Cardiac septum (tissue), 1 donor: ENCODE measurements at places on chromosomes 6 and 20. TPM values are rescaled to one million over a fixed set of nuclear protein-coding genes. Genes with fewer than 3 reads are reported as not detected.
A peak's percentile ranks its signal among the peaks of the same experiment; 100 is the strongest.

DNA sequence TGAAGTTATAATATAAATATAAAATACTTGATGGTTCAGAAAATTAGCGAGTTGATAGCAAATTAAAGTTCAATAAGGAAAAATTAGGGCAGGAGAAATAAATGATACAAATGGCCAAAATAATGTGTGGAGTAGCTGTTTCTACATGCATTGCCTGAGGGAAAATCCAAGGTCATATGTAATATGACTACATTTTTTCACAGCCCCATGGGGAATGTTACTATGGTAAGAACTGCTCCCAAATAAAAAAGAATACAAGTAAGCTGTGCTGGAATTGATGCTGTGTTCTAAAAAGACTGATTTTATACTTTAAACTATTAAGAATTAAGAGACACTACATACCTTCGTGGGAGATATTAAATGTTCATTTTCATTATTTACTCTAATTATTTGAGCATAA is 34.1 kb downstream of the MEI4 start:
- DNase-seq = no peak

GRCh38 chr6:137724018-137724403 is 143.0 kb upstream of the TNFAIP3 start:
- no peak for DNase-seq

- DNase-seq = no peak
Measured at GRCh38 chr6:20350215-20350614, 51.5 kb upstream of the E2F3 start.

DNA sequence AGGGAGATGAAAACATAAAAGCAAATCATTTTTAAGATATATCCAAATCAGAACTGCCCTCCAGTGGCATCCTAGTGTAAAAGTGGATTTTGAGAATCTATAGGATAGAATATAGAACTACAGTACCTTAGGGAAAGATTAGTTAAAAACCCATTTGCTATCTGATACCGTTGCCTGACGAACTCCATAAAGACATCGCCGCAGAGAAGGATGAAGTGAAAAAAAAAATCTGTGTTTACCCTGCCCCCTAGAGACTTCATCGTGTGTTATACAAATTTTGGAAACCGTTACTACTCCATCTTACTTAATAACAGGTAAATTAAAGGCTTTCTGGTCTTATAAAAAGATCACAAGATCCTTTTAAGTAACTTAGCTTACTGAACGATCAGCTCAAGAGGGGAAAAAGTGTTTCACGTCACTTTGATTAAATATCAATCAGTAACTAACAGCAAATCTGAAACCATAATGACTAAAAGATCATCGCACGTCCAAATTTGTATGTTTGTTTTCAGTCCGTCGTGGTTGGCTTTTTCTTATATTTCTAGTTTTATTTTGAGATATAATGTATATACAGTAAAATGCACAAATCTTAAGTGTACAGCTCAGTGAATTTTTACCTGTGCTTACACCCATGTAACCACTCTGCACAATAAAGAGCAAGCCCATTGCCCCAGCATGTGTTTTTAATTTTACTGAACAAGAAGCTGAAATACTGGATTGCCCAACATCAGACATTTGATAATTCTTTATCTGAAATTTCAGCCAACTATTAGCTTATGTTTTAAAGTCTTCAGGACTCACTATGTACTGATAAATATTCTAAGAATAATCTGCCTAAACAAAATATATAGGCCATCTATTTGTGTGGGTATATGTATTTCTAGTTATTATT is 881 bp upstream of the MCM3 start:
- no peak for DNase-seq

- no peak for DNase-seq
Measured at GRCh38 chr6:7058250-7058923, 49.4 kb upstream of the RREB1 start.

DNA sequence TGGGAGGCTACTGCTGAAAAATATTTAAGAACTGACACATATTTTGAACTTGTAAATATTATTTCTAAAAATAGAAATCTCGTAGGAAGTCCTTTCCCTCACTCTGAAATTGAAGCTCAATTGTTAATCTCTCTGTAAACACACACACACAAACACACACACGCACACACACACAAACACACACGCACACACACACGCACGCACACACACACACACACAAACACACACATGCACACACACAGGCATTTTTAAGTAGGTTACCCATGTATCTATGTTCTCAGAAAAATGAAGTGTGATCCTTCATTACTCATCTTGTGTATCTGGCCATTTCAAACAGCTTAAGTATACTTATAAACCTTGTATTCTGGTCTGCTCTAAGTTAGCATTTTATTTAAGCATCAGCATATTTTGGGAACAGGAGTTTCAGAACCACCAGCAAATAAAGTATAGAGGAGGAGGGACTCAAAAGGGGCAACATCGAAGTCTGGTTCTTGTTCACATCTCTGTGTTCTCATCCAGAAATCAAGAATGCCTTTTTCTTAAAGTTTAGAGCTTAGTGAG is 11.6 kb downstream of the CCN6 start:
- DNase-seq = no peak

- DNase-seq = no peak
Measured at GRCh38 chr6:125082908-125083683, 70.5 kb upstream of the TPD52L1 start.

DNA sequence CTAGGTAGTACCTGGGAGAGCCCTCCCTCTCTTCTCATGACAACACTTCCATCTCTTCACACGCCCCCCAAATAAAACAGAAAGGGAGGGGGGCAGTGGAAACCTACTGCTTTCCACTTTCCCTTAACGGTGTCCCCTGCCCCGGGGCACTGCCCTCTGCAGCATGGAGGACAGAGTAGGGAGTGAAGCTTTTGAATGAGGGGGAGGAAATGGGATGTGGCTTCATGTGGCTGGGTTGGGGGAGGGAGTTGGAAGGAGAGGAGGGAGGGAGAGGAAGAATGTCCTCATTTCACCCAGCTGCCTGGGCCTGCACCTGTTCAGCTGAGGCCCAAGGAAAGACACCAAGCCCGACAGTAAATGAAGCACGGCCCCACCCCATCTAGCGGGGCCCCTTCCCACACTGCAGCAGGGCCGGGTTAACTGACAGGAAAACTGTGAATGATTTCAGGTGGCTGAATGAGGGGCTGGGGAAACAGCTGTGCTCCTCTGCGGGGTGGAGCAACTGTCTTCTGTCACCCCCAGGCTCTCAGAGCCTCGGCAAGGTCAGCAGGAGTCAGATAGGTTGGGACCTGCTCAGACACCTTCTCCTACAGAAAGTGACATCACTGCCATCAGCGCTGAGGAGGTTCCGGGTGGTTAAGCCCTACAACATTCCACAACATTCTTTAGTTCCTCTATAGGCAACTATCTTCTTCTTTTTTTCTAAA is 40.0 kb upstream of the TAF8 start:
- DNase-seq = peak; percentile 64

GRCh38 chr6:139240161-139241010 is 51.4 kb downstream of the TXLNB start:
- DNase-seq = no peak

GRCh38 chr6:136079701-136080565 is 170.2 kb downstream of the MTFR2 start:
- no peak for DNase-seq

DNA sequence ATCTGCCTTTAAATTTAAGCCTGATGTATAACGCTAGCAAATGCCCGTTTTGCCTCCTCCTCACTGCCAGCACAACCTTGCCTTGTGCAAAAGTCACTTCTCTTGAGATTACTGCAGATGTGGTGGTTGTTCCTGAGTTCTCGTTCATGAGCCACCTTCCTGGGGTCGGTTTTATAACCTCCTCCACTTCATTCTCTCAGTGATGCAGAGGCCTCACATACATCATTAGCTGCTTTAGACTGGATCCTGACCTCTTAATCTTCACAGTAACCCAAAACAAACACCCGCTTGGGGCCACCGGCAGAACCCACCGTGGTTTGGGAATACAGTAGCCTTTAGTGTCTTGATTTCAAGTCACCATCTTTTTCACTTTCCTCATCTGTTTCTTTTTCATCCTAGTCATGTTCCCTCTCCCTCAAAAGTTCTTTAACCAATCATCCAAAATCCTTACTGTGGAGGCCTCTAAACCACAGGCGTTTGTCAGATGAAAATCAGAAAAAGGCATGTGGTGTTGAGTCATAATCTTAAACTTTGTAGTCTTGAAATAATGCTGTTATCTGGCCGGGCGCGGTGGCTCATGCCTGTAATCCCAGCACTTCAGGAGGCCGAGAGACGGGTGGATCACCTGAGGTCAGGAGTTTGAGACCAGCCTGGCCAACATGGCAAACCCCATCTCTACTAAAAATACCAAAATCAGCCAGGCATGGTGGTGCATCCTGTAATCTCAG is 430.3 kb upstream of the SOX4 start:
- DNase-seq = no peak

DNA sequence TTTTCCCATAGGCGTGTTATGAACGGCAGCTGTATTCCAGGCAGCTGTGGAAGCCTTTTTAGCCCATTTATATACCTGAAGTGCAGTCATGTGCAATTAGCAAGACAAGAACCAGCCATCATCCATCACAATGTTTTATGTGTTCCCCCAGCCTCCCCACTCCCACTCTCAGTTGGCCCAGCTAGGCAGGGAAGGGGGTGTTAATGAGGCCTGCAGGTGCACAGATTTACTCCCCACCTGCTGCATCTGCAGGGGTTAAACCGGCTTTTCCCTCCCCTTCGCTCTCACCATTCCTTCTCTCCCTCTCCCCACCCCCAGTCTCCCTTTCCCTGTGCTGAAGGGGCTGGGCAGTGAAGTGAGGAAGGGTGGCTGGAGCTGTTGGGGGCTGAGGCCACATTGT is 149.8 kb upstream of the AKAP12 start:
- DNase-seq = no peak

DNA sequence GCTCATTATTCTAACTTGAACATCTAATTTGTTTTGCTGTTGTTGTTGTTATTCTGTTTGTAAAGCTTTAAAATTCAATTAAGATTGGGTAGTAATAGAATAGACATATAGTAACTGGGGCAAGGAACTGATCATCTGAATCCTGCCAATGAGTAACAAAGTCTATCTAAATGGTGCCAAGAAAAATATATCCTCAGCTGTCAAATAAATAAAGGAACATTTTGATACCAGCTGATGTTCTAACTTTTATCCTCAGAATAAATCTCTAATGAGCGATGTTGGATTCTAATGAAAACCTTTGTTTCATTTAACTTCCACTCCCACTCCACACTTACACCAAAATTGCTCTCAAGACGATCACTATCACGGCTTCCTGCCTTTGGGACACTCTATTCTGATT is 210.9 kb downstream of the TINAG start:
- DNase-seq = no peak

DNA sequence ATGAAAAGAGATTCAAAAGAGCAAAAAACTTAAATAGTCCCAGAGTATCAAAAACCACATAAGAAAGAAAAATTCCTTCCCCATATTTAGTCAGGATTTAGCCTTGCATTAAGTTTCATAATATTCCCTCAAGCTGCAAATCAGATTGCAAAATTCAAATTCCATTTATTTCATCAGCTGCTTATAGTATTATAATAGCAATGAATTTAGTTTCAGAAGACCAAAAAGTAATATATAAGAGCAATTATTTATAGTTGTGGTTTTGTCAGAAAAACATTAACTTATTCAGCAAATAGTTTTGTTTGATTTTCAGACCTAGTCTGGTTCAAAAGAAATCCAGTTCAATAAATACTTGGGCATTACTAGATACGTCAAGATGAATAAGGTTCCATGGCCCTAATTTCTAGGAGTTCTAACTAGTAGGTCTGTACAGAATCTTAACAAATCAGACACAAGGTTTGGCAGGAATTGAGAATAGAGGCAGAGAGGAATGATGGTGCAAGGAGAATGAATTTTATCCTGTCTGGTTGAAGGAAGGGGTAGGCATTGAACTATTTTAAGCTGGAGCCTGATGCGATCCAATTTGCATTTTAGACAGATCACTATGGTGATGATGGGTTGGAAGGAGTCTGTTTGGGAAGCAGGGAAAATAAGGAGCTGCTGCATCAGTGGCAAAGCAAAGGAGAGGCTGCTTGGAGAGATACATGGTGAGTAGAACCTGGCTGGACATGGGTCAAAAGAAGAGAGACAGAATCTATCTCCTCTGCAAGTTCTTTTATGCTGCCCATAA is 163.9 kb upstream of the STXBP5 start:
- no peak for DNase-seq

- DNase-seq = no peak
Measured at GRCh38 chr6:142551274-142551811, 249.5 kb downstream of the ADGRG6 start.

Gene RNF217
- total RNA-seq = 28.1 TPM

Gene SSTR4
- not detected for total RNA-seq

Gene AVP
- total RNA-seq = not detected

Gene RGS17
- 0.43 TPM for total RNA-seq

Gene EZR
- total RNA-seq = 141 TPM

Gene PXMP4
- total RNA-seq = 8.9 TPM

Gene CYP24A1
- not detected for total RNA-seq
